H54 (cell line): ENCODE measurements at places on chromosomes 12 and 14.

GRCh38 chr12:79961411-79961810 lies 26.5 kb upstream of the PPP1R12A start:
- no peak for DNase-seq

GRCh38 chr14:31957565-31957964 lies 119.5 kb upstream of the ARHGAP5 start:
- DNase-seq: no peak

DNA sequence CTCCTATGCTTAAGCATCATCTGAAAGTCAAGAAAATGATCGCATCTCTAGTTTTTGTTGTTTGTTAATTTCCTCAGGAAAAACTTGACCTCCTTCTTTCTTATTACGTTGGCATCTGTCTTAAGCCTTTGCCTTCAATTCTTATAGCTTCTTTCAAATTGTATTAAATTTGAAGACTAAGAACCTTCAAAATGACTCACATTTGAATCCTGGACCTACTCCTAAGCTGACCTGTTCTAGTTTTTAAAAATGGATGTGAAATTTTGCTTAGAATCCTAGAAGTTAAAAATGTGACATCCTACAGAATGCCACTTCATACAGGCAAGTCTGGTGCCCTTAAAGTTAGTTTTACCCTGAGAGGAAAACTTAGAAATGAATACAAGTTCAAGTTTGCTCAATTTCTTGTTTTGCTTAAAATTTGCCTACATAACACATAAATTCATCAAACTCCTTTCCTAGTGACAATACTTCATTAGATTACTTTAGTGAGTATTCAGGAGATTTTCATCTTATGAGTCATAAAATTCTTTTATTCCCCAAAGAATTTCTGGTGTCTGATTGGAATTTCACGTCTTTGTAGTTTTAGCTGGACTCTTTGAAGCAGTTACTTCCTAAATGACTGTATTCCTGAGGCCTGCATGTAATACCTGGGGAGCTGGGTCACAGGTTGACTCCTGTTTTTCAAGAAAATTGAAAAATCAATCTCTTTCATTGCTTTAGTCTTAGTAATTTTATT lies 152.3 kb downstream of the MSRB3 start:
- peak; percentile 17 for DNase-seq

- peak; percentile 96 for DNase-seq
Observed at GRCh38 chr14:102591944-102592762, at the start of gene RCOR1. Gene RCOR1, plus strand, starts transcription at chr14:102592649. Its CDS starts 238 bp downstream, at chr14:102592887.

- DNase-seq: no peak
Observed at GRCh38 chr14:33799705-33800570, 150.9 kb downstream of the EGLN3 start.

GRCh38 chr12:69936766-69937165 lies 111.7 kb downstream of the MYRFL start:
- DNase-seq: no peak

DNA sequence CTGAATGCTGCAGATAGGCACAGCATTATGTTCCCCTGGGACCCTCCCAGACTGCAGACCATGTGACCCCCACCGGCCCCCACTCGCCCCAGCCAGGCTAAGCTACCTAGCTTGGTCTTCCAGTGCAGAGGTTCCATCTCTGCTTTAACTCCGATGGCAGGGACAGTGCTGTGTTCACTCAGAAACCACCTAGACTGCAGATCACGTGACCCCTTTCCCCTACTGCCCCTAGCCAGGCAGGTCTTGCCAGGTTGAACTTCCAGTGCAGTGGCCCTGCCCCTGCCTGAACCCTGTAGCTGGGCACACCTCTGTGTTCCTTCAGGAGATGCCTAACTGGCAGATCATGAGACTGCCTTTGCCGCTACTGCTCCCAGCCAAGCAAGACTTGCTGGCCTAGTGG lies 1116.2 kb downstream of the FLRT2 start:
- no peak for DNase-seq

DNA sequence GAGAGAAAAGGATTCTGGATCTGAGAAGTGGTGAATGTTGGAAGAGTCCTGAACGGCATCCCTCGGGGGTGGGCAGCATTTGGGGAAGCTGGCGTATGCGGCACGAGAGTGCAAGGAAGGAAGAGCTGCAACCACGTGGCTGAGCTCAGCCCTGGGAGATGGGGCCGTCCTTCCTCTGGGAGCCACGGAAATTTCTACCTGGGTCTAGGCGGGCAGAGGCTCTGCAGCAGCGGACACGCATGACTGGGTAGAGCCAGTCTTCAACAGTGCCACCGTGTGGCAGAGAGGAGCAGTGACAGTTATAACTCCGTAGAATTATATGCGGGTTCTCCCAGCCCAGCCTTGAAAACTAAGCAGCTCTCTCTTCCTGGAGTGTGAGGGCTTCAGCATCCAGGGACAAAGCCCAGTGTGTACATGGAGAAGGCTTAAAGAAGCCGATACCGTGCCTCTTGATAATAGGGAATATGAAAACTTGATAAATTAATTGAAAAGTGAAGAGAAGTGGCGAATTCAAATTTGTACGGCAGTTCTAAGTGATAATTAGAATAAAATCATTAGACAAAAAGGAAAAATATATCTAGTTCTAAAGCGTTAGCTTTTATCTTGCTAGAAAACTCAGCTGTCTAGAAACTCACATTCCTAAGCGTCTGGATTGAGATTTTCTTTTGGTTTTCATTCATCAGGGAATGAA lies 82.9 kb upstream of the STXBP6 start:
- peak; percentile 28 for DNase-seq
